Stimulated activated CD8-positive, alpha-beta memory T cell treated with anti-CD3 and anti-CD28 coated beads, Interleukin-2, amount 100 ng/mL, for 48 hours (primary cell): ENCODE measurements at places on chromosomes 12 and 14.

DNA sequence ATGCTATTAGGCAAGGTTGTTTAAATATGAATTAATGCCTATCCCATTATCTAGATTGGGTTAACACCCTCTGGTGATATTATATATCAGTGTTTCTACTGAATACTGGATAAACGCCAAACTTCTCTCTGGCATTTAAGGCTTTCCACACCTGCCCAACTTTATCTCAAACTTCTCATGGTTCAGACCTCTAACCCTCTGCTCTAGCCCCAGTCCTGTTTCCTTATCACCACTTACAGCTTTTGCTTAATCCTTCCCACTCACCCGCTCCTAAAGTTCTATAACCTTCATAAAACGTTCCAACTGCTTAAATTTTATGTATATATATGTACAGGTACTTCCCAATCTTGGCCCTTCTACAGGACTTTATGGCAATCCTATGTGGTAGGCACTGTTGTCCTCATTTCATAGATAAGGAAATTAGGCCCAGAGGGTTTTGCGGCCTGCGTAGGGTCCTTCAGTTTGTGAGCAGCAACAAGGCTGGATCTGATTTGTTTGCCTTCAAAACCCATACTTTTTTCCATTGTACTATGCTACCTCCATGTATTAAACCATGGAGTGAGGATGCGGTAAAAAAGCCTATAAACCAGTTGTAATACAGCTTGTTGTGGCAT lies 1.2 kb downstream of the LPCAT3 start:
- no peak for DNase-seq

DNA sequence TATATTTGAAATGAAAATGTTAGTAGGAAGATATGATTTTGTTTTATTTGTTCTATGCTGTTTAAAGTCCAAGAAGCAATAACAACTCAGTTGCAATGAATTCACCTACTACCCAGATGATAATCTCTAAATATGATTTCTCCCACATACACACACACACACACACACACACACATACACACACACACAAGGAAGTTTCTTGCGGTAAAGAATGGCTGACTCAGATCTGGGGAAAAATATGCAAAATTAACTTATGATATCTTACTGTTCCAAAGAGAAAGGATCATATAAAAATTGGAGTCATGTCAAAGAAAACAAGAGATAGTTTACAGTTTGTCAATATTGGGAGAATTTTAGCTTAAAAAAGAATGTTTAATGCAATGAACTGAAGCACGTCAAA lies 456.7 kb downstream of the SLC16A7 start:
- DNase-seq = no peak

GRCh38 chr14:105470350-105471296 lies 4.0 kb upstream of the CRIP2 start:
- no peak for DNase-seq

DNA sequence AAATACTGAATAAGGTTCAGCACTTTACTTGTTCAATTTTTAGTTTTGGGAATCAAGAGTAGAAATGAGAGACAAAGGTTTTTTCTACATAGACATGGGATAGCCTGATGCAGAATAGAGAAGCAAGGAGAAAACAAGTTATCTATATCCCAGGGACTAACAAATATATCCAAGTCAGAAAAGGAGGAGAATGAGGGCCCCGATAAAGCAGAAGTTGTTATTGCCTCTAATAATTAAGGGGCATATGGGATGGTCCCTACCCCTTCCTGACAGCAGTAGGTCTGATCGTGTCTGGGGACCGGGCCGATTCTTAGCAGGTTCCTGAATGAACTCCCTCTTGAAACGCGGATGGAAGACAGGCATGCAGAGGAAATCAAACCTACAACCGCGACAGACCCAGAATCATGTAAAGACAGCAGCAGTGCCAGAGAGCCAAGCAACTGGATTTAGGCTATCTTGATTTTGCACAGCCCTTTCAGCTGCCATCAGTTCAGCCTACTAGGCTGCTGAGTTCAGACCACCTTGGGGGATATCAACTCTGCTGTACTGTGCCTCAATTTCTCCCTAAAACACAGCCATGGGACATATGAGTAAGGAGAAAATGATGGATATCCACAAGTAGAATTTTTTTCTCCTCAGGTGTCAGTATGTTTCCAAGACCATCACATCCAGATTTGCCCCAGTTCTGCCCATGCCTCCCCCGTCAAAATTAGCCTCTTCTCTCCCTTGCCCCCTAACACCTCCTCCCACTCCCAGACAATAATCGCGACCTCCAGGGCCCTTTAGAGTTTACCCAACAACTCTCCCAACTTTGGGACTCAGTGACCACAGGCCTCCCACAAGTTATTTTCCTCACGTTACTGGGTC lies 706 bp downstream of the PRMT5 start:
- DNase-seq = no peak

DNA sequence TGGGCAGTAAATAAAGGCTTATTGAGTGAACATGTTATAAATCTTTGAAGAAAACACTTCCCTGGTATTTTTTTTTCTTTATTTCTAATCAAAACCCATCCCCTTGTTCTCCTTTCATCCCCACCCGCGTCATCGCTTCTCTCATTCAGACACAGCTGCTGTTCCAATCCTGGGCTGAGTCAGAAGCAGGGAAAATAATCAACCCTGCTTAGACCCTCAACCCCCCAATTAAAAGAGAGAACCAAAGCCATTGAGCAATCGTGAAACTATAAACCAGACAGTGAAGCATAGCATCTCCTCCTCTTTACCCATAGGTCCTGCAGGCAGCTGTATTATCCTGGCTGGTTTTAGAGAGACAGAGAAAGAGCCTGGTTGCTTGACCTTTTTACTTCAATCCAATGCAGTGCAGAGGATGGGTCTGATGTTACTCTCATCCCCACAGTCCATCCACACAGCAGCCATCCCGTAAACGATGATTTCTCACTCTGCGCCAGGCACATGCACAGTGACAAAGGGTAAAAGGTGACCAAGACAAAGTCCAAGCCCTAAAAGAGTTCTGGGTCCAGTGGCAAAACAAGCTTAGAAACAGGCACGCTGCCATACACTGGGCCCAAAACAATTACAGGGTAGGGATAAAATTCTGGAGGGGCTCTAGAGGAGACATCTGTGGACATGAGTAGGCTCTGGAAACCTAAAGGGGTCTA lies 238.3 kb downstream of the GALC start:
- DNase-seq = no peak

GRCh38 chr12:15074351-15074750 lies 101.5 kb downstream of the PDE6H start:
- DNase-seq = no peak

DNA sequence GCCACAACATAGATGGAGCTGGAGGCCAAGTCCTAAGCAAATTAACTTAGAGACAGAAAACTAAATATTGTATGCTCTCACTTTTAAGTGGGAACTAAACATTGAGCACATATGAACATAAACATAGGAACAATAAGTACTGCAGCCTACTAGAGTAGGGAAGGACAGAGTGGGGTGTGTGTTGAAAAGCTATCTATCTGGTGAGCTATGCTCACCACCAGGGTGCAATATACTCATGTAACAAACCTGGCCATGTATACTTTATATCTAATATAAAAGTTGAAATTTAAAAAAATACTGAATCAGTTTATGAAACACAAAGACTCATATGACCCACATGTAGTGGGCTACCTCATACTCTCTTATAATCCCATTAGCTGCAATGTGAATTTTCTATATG lies 1305.0 kb downstream of the LRFN5 start:
- DNase-seq = no peak

- no peak for DNase-seq
Observed at GRCh38 chr12:132710043-132710404, 618 bp upstream of the PGAM5 start.

GRCh38 chr12:105945880-105946279 lies 192.9 kb downstream of the NUAK1 start:
- DNase-seq = no peak

- no peak for DNase-seq
Observed at GRCh38 chr14:78253986-78254385, 83.8 kb downstream of the NRXN3 start.

- no peak for DNase-seq
Observed at GRCh38 chr14:36905272-36905888, 243.7 kb downstream of the PAX9 start.

GRCh38 chr12:108679106-108679681 lies 45.5 kb upstream of the SELPLG start:
- DNase-seq = no peak

DNA sequence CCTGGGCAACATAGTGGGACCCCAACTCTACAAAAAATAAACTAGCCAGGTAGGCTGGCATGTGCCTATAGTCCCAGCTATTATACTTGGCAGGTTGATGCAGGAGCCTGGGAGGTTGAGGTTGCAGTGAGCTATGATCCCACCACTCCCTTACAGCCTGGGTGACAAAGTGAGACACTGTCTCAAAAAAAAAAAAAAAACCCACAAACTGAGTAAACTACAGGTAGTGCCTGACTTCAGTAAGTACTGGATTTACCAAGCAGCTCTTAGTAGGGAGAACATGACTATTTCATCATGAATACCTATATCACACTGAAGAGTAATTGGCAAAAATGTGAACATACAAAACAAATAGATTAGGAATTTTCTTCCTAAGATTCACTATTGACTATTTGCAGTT lies 32.4 kb upstream of the AP4S1 start:
- no peak for DNase-seq

DNA sequence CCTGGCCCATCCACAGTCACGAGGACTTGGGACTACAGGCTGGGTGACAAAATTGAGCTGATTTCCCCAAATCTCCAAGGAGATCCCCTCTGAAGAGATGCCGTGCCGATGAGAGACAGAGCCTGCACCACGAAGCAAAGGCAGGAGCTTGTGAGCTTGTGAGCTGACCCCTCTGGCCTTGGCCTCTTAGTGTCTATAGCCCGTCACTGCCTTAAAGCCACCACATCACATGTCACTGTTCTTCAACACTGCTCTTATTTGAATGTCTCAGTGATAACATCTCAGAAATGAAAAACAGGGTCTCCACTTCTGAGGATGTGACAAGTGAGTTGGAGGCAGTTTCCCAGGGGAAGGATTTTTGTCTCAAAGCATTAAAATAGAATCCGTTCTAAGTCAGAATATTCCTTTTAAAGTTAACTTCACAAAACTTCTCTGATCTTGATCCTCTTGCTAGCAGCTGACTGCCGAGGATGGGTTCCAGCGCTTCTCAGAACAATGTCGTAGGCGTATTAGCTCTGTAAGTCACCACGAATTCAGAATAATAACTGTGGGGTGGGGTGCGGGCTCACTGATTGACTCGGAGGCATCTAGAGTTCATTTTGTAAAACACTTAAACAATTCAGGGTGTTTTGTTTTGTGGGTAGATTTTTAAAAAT lies 37.5 kb downstream of the CHST11 start:
- DNase-seq = peak; percentile 59

- DNase-seq = no peak
Observed at GRCh38 chr12:98146043-98146442, 369.3 kb upstream of the TMPO start.

- no peak for DNase-seq
Observed at GRCh38 chr14:31941487-31941886, 135.6 kb upstream of the ARHGAP5 start.

DNA sequence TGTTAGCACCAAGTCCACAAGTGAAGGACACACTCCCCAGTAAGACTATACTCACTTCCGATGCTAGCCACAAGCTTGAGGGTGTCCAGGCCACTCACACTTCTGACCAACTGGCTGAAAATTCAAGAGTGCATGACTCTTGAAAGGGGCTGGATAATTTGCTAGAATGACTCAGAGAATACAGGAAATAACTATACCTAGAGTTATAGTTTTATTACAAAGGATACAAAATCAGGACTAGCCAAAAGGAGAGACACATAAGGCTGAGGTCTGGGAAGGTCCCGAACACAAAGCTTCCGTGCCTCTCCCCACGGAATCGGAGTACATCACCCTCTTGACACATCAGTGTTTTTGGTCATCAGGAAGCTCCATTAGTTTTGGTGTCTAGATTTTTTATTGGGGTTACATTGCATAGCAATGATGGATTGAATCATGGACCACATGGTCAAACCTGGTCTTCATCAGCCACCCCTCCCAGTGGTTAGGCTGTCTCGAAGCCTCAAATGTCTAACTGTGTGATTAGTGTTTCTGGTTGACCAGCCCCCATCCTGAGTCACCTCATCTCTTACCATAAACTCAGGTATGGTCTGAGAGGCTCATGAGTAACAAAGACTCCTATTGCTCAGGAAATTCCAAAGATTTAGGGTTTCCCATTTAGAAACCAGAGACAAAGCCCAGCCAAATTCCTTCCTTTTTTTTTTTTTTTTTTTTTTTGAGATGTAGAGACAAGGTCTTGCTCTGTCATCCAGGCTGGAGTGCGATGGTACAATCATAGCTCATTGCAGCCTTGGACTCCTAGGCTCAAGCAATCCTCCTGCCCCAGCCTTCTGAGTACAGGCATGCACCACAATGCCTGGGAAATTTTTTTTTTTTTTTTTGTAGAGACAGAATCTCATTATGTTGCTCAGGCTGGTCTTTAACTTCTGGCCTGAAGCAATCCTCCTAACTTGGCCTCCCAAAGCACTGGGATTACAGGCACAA lies 472.0 kb upstream of the TBX3 start:
- DNase-seq = no peak

DNA sequence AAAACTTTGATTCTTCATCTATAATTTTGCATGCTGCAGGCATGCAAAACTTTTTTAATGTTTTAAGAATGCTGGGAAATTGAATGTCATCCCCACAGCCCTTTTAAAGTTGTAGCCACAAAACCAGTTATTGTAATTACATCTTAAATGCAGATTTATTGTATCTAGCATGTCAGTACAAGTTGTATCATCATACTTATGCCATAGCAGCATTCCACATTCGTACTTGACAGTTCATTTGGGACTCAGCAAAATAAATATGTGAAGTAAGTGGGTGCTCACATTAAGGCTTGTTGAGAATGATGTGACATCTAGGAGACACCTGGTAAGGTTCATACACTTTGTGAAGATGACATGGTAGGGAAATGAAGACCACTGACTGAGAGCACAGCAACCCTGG lies 44.0 kb upstream of the GZMB start:
- DNase-seq = no peak

DNA sequence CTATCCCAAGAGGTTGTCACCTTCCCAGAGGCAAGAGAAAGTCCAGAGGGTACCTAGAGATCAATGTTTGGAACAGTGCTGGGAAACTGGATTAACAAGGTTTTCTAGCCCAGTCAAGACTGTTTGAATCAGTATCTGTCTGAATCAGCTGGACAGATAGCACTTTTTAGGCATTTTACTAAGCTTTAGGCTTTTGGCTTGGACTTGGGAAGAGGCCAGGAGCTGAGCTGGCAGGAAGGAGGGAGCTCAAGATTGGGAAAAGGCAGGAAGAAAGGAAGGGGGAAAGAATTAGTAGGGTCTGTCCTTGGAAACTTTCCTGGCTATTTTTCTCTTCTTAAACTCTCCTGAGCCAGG lies 8.3 kb downstream of the IKZF4 start:
- no peak for DNase-seq

GRCh38 chr14:103057372-103058163 lies at the start of gene CDC42BPB:
Gene CDC42BPB, minus strand, starts transcription at chr14:103057549. Its CDS starts 376 bp downstream, at chr14:103057173.
- peak; percentile 19 for DNase-seq

DNA sequence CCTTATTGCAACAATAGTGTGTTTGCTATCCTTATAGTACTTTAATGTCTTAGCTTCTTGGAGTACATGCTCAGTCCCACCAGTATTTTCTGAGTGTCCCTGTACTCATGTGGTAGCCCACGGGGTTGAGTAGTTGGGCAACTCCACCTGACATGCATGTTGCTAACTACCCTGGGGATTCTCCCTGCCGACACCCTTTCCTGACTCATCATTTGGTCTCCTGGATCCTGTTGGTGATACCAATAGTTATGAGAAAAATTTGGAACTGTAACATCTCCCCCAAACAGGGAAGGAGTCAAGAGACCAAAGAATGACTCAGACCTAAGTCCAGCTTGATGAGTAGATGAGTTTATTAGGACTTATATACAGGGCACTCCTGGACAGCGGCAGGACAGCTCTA lies 101.6 kb downstream of the BRMS1L start:
- DNase-seq = no peak
